GM23248 (cell line): ENCODE measurements at places on chromosomes 11 and 22. TPM values are rescaled to one million over a fixed set of nuclear protein-coding genes. Genes with fewer than 3 reads are reported as not detected.
A peak's percentile ranks its signal among the peaks of the same experiment; 100 is the strongest.

The TNRC6B gene
- 14.1 and 53.5 TPM in 2 replicates for total RNA-seq

DNA sequence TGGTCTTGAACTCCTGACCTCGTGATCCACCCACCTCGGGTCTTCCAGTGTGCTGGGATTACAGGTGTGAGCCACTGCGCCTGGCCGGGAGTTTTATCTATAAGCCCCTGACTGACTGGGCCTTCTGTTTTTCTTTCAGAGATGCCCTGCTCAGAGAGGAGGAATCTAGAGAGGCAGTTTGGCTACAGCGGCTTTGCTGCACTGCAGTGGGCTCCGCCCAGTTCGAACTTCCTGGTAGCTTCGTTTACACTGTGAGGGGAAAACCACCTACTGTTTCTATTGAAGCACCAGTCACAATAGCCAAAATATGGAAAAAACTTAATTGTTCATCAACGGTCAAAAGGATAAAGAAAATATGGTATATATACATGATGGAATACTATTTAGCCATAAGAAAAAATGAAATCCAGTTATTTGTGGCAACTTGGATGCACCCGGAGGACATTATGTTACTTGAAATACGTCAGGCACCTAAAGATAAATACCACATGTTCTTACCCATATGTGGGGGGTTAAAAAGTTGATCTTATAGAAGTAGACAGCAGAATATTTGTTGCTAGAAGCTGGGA is 31.9 kb upstream of the FAM181B start:
- no peaks in the 10 kb centered on the region for H3K36me3 ChIP-seq
- H3K4me1 ChIP-seq = no peaks in the 10 kb centered on the region
- H3K4me3 ChIP-seq = no peak overlapping the region
- no peak overlapping the region for H3K27ac ChIP-seq

GRCh38 chr11:34493468-34493867 is 20.1 kb downstream of the ELF5 start:
- H3K27me3 ChIP-seq = peaks cover 11% of the 10 kb centered on the region; the same call in 1 of the 2 replicates
- no peaks in the 10 kb centered on the region for H3K36me3 ChIP-seq
- no peaks in the 10 kb centered on the region for H3K4me1 ChIP-seq
- no peak overlapping the region for H3K27ac ChIP-seq
- H3K4me3 ChIP-seq = no peak overlapping the region

The CRYBB2 gene
- total RNA-seq = not detected in 2 replicates

GRCh38 chr22:24104307-24105012 is 76.8 kb upstream of the SUSD2 start:
- peaks cover 6% of the 10 kb centered on the region for H3K4me1 ChIP-seq
- peak overlapping the region; percentile 40; the same call in 1 of the 2 replicates for H3K27ac ChIP-seq
- H3K36me3 ChIP-seq = peaks cover 2% of the 10 kb centered on the region; the same call in 1 of the 2 replicates
- H3K4me3 ChIP-seq = no peak overlapping the region
- no peaks in the 10 kb centered on the region for H3K27me3 ChIP-seq
- DNase-seq = no peak

DNA sequence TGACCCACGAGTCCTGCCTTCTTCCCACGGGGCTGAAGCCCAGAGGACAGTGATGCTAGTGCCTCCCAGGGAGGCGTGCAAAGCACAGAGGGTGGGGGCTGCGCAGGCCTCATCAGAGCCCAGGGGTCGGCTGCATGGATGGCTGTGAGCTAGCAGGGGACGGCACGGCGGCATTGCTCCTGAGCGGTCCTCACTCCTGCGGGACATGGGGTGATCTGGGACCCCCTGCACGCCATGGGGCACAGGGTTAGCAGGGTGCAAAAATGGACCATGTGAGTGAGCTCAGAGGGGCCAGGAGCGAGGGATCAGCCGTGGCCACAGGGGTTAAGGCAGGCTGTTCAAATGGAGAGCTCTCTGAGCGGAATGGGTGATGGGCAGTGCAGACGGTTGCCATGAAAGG is 138.3 kb downstream of the SNX19 start:
- H3K36me3 ChIP-seq = no peaks in the 10 kb centered on the region
- DNase-seq = no peak
- no peak overlapping the region for H3K4me3 ChIP-seq

The SEC14L2 gene
- 41.9 and 54.6 TPM in 2 replicates for total RNA-seq

GRCh38 chr22:31106731-31107177 is 614 bp downstream of the SELENOM start:
- H3K36me3 ChIP-seq = peaks cover 7% of the 10 kb centered on the region; the same call in 1 of the 2 replicates
- H3K27ac ChIP-seq = peak overlapping the region; percentile 100
- DNase-seq = peak; percentile 81
- H3K4me3 ChIP-seq = peak overlapping the region; percentile 90
- no peaks in the 10 kb centered on the region for H3K27me3 ChIP-seq

- no peaks in the 10 kb centered on the region for H3K36me3 ChIP-seq
- no peak overlapping the region for H3K27ac ChIP-seq
These were observed 2.3 kb downstream of the PACSIN3 start for GRCh38 chr11:47183969-47184368.
